CD4-positive, CD25-positive, alpha-beta regulatory T cell (primary cell): ENCODE measurements at places on chromosomes 1 and 21.

GRCh38 chr1:41978986-41979385 is 60.3 kb upstream of the HIVEP3 start:
- H3K36me3 ChIP-seq: no peaks in the 10 kb centered on the region
- peaks cover 13% of the 10 kb centered on the region for H3K4me1 ChIP-seq
- no peak overlapping the region for H3K27ac ChIP-seq
- H3K27me3 ChIP-seq: no peaks in the 10 kb centered on the region
- H3K4me3 ChIP-seq: no peak overlapping the region

DNA sequence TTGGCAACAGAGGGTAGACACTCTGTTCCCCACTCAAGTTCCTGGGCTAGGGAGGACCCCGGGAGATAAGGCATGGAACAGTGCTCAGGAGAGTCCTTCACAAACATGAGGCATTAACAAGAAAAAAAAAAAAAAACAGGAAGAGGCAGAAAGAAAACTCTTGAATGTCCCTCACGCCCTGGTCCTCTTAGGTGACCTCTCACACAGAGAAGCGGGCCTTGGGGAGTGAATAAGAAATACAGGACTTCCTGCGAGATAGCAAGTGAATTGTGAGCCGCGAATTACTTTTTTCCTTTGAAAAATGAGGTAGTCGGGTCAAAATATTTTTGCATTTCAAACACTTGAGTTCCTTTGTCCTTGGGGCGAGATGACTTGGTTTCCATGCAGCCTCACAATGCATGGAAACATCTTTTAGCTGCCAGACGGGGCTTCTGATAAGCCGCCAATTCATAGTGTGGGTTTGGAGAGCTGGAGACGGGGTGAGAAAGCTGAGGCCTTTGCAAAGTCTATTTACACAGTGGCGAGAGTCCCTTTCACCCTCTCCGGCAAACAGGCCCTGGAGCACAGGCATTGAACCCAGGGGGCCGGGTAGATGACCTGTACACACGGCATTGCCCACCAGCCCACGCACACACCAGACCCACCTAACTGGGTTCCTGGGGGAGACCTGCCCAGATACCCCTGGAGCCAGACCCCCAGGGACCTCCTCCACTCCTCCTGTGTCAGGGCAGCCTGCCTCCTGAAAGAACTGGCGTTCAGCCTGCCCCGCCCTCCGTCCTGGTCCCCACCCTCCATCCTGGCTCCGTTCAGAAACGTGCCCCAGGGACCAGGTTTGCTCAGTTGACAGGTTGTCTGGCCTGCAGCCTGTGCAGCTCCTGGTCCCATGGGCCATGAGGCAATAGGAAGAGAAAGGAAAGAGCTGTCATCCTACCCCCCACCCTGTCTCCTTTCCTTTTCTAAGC is 192.3 kb downstream of the PRDM16 start:
- DNase-seq: no peak
- no peak overlapping the region for H3K27ac ChIP-seq
- H3K36me3 ChIP-seq: no peaks in the 10 kb centered on the region
- no peaks in the 10 kb centered on the region for H3K4me1 ChIP-seq

DNA sequence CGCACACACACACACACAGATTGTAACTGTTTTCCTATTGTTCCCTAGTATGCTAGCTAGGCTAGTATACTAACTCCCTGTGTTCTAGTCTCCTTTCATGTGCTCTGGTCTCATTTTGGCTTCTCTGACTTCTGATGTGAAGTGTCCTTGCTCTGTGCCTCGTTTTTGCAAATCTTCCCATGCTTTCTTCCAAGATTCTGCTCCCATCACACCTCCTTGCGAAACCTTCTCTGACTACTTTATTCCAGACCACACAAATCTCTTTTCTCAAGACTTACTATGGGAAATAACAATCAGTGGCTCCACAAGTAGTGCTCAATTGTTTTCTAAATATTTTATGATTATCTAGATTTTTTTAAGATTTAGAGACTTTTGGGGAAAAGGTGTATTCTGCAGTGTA is 10.3 kb downstream of the PRRX1 start:
- no peak overlapping the region for H3K27ac ChIP-seq
- no peak for DNase-seq
- no peak overlapping the region for H3K4me3 ChIP-seq
- no peaks in the 10 kb centered on the region for H3K4me1 ChIP-seq
- no peaks in the 10 kb centered on the region for H3K36me3 ChIP-seq

- H3K4me3 ChIP-seq: no peak overlapping the region
- H3K27ac ChIP-seq: no peak overlapping the region
- H3K27me3 ChIP-seq: no peaks in the 10 kb centered on the region
- no peaks in the 10 kb centered on the region for H3K36me3 ChIP-seq
- H3K4me1 ChIP-seq: peaks cover 42% of the 10 kb centered on the region
- no peak for DNase-seq
Measured at GRCh38 chr1:16165073-16165364, 9.2 kb upstream of the EPHA2 start.

DNA sequence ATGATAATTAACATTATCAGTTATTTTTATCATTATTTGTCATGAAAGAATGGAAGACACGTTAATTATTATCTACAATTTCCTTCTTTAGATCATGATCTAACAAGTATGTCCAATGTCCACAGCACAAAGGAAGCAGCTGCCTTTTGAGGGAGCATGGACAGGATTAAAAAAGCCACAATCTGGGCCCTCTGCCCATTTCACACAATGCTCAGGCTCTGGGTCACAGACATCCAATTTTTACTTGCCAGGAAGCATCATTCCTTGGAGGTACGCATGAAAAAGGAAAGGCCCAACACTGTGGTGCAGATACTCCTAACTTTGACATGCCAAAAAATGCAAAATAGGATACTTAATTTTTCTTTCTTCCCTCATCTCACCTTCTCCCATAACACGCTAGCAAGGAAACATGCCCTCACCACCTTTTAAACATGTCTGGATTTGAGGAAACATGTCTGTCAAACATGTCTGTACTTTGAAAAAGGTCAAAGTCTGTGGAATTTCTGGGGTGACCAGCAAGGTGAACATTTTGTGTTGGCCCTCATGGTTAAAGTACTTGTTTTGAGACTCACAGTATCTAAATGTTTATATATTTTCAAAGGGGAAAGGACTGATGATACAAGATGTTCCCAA is 40.0 kb downstream of the GADD45A start:
- no peak overlapping the region for H3K27ac ChIP-seq
- no peaks in the 10 kb centered on the region for H3K36me3 ChIP-seq
- no peak for DNase-seq
- no peaks in the 10 kb centered on the region for H3K27me3 ChIP-seq

GRCh38 chr1:156910309-156910782 is 10.1 kb upstream of the LRRC71 start:
- DNase-seq: peak; percentile 37
- no peak overlapping the region for H3K4me3 ChIP-seq
- no peaks in the 10 kb centered on the region for H3K27me3 ChIP-seq
- H3K4me1 ChIP-seq: no peaks in the 10 kb centered on the region

GRCh38 chr1:236795757-236796667 is 920 bp downstream of the MTR start:
- H3K27ac ChIP-seq: peak overlapping the region; percentile 99
- peaks cover 2% of the 10 kb centered on the region for H3K36me3 ChIP-seq
- H3K4me3 ChIP-seq: peak overlapping the region; percentile 96
- H3K4me1 ChIP-seq: peaks cover 36% of the 10 kb centered on the region

GRCh38 chr1:165376041-165376810 is 19.7 kb upstream of the LMX1A start:
- DNase-seq: no peak
- peaks cover 45% of the 10 kb centered on the region for H3K27me3 ChIP-seq
- H3K4me1 ChIP-seq: peaks cover 14% of the 10 kb centered on the region

DNA sequence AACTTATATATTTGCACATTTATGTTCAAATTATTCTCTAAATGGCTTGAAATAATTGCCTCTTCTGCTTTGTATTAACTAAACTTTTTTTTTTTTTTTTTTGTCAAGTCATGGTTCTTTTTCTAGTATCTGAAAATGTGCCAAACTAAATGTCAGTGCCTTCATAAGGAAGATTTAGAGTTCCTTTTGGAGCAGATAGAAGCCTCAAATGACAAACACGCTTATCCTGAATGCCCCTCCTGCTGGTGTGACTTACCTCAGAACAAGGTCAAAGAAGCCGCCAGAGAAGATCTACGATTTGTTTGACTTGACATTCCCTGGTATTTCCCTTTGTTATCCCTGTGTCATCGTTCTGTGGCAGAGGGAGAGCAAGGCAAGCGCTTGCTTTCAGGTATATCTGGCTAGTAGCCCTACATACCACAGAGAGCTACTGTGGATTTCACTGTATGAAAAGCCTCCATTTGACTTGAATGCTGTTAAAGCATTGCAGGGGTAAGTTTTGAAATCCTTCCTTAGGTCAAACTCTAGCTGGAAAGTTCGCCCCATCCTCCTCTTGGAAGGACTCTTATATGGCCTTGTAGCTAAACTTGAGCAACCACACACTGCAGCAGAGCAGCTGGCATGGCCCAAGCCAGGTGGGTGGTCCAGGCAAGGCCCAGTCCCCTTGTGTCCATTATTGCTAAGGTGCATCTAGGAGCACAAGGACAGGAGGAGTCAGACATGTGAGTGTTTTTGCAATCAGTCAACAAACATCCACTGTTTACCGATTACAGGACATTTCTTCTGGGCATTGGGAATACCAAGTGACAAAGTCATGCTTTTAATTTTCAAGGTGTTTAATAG is 285.4 kb upstream of the USP25 start:
- no peak overlapping the region for H3K4me3 ChIP-seq
- no peak for DNase-seq
- H3K27ac ChIP-seq: no peak overlapping the region
- H3K27me3 ChIP-seq: no peaks in the 10 kb centered on the region

- peaks cover 4% of the 10 kb centered on the region for H3K27me3 ChIP-seq
- no peaks in the 10 kb centered on the region for H3K4me1 ChIP-seq
- no peak for DNase-seq
Measured at GRCh38 chr21:35635261-35635660, 425.1 kb downstream of the SETD4 start.

DNA sequence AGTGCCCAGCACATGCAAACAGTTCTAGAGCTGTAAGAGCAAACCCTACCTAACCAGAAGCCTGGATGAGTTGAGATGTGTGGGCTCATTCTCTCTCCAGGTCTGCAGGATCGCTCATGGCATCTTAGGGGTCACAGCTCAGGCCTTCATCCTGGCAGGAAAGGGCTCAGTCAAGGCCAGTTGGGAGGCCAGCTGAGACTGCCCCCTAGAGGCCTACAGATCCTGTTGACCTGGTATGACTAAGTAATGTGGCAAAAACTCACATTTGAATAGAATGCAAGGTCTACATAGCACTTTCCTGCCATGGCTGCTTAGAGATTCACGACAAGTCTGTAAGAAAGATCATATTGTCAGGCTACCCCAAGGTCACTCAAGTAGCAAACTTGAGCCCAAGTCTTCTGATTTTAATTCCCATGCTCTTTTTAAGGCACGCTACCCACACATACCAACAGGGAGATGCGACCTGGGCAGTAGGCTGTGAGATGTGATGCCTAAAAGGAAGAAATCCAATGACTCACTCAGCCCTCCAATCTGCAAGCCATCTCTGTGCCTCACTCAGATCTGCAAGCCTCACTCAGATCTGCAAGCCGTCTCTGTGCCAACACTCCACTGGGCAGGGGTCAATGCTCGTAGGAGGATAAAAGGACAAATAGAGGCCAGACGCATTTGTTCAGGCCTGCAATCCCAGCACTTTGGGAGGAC is 5.1 kb upstream of the CAPN8 start:
- no peak for DNase-seq
- H3K36me3 ChIP-seq: no peaks in the 10 kb centered on the region
- no peaks in the 10 kb centered on the region for H3K4me1 ChIP-seq
- no peaks in the 10 kb centered on the region for H3K27me3 ChIP-seq
- H3K4me3 ChIP-seq: no peak overlapping the region

GRCh38 chr21:39217356-39218081 is 34.3 kb upstream of the PSMG1 start:
- no peak overlapping the region for H3K27ac ChIP-seq
- H3K4me1 ChIP-seq: no peaks in the 10 kb centered on the region
- no peak overlapping the region for H3K4me3 ChIP-seq
- no peak for DNase-seq

DNA sequence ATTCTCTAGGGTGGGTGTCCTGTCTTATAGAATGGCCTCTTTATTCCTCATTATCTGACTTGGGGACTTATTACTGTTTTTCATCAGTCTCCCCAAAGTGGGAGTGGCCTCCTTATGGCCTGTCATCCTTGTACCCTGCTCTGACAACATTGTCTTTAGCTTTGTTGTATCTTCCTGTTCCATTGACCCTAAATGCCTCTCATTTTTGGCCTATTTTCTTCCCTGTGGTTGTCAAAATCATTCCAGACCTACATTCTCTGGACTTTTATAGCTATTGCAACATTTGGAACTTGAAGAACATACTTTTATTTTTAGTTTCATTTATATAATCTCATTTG is 9.7 kb downstream of the SFT2D2 start:
- peaks cover 81% of the 10 kb centered on the region for H3K36me3 ChIP-seq
- no peak overlapping the region for H3K27ac ChIP-seq
- peaks cover 17% of the 10 kb centered on the region for H3K4me1 ChIP-seq
- H3K27me3 ChIP-seq: no peaks in the 10 kb centered on the region
- DNase-seq: no peak

- no peak for DNase-seq
- no peak overlapping the region for H3K27ac ChIP-seq
- no peak overlapping the region for H3K4me3 ChIP-seq
- no peaks in the 10 kb centered on the region for H3K4me1 ChIP-seq
- no peaks in the 10 kb centered on the region for H3K36me3 ChIP-seq
- no peaks in the 10 kb centered on the region for H3K27me3 ChIP-seq
Measured at GRCh38 chr1:63042278-63042677, 258.3 kb downstream of the ATG4C start.
